Hepatocyte (in vitro differentiated cells): ENCODE measurements at places on chromosomes 6 and 20. TPM values are rescaled to one million over a fixed set of nuclear protein-coding genes. Genes with fewer than 3 reads are reported as not detected.
A peak's percentile ranks its signal among the peaks of the same experiment; 100 is the strongest.

Gene ZSCAN16
- total RNA-seq, result 4.1 and 4.3 TPM in 2 replicates

- peak; percentile 24 for DNase-seq
Observed at GRCh38 chr6:100493206-100493888, 28.6 kb upstream of the SIM1 start.

DNA sequence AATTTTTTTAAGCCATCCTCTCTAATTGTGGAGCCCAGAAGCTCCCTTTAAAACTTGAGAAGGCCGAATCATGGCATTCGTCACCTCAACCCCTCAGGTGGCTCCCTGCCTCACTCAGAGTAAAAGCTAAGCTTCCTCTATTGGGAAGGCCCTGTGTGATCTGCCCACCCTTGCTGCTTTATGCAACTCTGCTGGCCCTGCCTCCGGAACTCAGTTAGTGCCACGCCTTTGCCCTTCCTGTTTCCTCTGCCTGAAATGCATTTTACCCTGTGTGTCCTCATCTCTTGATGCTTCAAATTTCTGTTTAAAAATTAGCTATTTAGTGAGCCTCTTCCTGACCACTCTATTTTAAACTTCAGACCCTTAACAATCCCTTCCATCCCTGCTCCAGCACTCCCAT lies 5.7 kb downstream of the PACRG start:
- DNase-seq, result no peak

DNA sequence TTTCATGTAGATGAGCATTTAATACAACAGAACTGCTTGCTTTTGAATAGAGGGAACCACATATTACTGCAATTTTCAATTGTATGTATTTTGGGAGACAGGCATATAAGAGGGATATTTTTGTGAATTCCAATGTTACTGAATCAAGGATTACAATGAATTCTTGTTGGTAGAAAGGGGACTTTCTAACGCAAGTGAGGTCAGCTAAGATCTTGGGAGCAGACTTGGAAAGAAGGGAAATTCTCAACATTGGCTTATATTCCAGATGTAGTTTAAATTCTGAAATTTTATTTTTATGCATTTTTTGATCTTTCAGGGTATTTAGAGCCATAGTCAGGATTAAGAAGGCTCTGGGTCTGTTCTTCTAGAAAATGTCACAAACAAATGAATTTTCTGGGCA lies 43.3 kb upstream of the CTAGE9 start:
- no peak for DNase-seq

Gene PPIL6
- 2.2 and 2.6 TPM in 2 replicates for total RNA-seq

DNA sequence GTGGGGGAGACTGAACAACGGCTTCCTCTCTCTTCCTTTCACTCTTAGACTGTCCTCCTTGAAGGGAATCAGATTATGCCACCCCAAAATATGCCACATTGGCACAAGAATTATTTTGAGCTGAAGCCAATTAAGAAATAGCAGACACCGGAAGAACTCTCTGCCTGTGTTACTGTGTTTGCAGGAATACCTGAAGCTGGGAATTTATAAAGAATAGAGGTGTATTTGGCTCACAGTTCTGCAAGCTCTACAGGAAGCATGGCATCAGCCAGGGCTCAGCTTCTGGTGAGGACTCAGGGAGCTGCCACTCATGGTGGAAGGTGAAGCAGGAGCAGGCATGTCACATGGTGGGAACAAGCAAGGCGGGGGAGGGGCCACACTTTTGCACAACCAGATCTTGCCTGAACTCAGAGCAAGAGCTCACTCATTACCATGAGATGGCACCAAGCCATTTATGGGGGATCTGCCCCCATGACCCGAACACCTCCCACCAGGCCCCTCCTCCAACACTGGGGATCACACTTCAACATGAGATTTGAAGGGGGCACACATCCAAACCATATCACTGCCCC lies 46.0 kb downstream of the PCNA start:
- DNase-seq, result no peak

Gene ZNF334
- total RNA-seq, result 9.2 and 12.6 TPM in 2 replicates

DNA sequence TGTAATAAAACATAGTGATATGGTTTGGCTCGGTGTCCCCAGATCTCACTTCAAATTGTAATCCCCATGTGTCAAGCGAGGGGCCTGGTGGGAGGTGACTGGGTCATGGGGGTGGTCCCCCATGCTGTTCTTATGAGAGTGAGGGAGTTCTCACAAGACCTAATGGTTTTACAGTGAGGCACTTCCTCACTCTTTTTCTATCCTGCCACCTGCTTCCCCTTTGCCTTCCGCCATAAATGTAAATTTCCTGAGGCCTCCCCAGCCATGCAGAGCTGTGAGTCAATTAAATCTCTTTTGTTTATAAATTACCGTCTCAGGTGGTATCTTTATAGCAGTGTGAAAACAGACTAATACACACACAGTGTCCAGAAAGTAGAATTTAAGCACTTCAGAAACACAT lies 78.5 kb downstream of the REPS1 start:
- DNase-seq, result no peak

Gene TTBK1
- 0.36 and 1.1 TPM in 2 replicates for total RNA-seq

- DNase-seq, result no peak
Observed at GRCh38 chr20:52145587-52145986, 46.0 kb downstream of the ZFP64 start.

GRCh38 chr6:130697271-130697994 lies 129.8 kb upstream of the SMLR1 start:
- no peak for DNase-seq

- DNase-seq, result peak; percentile 17
Observed at GRCh38 chr6:25898289-25898977, 24.4 kb upstream of the SLC17A3 start.

- no peak for DNase-seq
Observed at GRCh38 chr6:131955192-131955591, 4.0 kb upstream of the CCN2 start.

DNA sequence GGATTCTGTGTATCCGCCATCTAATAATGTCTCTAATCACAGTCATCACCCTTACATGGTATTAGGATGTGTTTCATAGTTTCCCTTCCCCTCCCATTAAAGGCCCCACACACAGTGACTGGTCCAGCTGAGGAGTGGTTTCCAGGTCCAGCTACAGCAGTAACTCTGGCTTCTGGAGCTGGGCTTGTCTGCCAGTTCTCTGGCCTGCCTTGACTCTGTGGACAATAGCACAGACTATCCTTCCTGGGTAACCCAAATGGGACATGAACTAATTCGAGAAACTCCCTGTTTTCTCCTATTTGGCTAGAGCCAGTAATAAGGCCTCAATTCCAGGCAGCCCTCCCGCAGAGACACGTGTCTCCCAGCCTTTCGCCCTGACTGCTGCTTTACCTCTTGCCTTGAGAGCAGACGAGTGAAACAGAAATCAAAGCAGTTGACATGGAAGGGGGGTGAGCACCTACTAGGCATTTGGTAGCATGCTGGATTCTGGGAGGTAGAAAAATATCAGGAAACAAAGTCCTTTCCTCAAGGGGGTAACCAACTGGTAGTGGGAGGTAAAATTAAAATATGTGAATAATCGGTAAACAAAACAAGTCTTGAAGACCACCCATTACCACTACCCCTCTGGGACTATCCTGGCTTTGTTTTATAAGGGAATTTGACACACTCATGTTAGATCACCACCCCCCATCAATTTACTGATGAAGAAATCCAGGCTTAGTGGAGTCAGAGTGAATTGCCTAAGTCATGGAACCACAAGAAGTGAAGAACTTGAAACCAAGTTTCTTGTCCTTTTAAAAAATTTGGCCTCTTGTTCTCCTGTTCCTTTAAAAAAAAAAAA lies 1.2 kb downstream of the TRAF3IP2 start:
- DNase-seq, result peak; percentile 51

DNA sequence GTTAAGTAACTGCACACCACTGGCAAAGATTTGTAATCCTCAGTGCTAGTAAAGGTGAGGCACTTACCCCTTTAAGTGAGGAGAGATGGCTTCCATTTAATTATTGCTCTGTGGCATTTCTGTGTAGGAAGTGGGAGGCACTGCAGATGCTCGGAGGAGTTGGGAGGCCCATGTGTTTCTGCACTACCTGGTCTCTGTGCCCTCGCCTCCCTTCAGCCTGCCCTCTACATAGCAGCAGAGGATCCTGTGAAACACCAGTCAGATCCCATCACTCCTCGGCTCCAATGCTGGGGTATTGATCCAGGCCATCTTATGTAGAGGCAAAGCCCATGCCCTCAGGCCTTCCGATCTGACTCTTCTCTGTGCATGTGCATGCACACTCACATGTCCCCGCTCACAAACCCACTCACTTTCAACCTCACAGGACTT lies 67.0 kb downstream of the SLX4IP start:
- DNase-seq, result no peak

Gene TINAG
- total RNA-seq, result 0.76 and 1.1 TPM in 2 replicates
